ENCODE measurements at places on chromosomes 1 and 21.

GRCh38 chr1:232529747-232530146 is 100.2 kb downstream of the SIPA1L2 start:
- DNase-seq = no peak

- DNase-seq = no peak
Observed at GRCh38 chr1:13663969-13664368, 36.0 kb upstream of the PRDM2 start.

DNA sequence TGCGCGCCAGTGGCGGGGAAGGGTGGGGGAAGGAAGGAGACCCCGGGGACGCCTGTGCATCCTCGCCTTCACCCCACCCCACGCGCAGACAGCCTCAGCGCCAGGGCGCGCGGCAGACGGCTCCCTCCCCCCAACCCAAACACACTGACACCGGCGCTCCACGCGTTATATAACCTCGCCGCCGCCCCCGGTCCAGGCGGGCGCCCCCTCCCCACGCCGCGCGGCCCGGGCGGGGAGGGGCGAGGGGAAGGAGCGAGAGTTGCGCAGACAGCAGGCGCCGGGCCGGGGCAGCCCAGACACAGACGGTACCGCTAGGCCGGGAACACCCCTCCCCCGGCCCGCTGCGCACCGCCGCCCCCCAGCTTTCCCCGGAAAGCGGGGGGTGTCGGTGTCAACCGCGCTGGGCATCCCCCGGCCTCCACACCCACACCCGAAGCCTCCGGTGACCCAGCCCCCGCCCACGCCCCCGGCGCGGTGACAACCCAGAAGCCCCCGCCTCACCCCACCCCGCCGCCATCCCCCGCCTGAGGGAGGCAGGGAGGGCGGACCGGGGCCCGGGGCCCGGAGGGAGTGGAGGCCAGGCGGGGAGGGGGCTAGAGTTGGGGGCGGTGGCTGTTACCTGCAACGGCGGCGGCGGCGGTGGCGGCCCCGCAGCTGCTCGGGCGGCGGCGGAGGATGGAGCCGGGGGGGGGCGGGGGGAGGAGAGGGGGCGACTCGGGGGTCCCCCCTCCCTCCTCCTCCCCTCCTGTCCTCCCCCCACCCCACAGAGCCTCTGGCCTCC is 432 bp downstream of the AKT3 start:
- DNase-seq = no peak

DNA sequence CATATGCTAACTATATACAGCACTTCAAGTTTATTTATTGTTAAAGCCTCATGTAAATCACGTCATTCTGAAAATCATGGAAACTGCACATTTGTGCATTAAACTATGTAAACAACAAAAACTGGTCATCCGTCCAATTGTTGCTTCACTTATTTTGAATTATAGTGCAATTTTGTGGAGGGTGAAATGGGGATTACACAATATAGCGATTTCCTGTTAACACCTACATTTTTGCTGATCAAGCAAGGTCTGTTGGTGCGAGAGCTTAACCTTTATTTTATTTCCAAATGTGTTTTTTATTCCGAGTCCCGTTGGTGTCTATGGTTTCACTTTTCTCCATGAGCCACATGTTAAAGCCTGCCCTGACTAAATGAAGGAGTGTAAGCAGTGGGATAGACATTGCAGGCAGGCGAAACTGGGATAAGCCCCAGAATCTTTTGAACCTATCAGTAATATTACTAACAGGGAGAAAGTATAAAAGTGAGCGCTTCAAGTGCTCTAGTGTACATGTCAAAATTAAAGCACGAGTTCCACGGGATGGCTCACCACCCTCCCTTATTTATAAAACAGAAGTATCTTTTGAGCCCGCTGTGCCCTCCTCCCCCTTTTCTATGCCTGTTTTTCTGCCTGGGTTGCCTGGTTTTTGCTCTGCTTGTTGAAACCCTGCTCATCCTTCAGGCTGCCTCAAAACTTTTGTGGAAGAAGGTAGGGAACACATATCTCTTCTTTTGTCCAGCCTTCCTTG is 120.7 kb downstream of the NFIA start:
- DNase-seq = no peak

- no peak for DNase-seq
Observed at GRCh38 chr1:242522304-242522945, 2.1 kb downstream of the PLD5 start.

- DNase-seq = no peak
Observed at GRCh38 chr1:185045814-185046492, 595 bp downstream of the RNF2 start.

DNA sequence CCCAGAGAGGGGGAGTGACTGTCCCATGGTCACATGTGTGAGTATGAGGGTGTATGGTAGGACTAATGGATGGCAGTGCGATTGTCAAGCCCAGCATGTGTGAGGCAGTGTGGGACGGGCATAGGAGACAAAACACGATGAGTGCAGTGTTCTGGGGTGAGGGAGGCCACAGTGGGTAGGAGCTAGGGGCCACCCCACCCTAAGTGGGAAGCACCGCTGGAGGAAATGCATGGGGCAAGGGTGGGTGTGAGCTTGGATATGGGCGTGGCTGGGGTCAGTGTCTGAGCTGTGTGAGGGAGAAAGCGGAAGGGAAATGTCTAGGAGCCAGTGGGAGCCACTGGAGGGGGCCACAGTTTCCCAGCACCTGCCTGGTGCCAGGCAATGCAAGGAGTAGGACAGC is 56.5 kb downstream of the FOXO6 start:
- DNase-seq = no peak

GRCh38 chr1:26779098-26779668 is 8.6 kb upstream of the PIGV start:
- DNase-seq = no peak

GRCh38 chr21:37449302-37449937 is 82.8 kb downstream of the DYRK1A start:
- no peak for DNase-seq

GRCh38 chr1:12148958-12149790 is 17.6 kb upstream of the TNFRSF1B start:
- DNase-seq = no peak

GRCh38 chr1:220732621-220733020 is 15.5 kb upstream of the MTARC2 start:
- DNase-seq = no peak

DNA sequence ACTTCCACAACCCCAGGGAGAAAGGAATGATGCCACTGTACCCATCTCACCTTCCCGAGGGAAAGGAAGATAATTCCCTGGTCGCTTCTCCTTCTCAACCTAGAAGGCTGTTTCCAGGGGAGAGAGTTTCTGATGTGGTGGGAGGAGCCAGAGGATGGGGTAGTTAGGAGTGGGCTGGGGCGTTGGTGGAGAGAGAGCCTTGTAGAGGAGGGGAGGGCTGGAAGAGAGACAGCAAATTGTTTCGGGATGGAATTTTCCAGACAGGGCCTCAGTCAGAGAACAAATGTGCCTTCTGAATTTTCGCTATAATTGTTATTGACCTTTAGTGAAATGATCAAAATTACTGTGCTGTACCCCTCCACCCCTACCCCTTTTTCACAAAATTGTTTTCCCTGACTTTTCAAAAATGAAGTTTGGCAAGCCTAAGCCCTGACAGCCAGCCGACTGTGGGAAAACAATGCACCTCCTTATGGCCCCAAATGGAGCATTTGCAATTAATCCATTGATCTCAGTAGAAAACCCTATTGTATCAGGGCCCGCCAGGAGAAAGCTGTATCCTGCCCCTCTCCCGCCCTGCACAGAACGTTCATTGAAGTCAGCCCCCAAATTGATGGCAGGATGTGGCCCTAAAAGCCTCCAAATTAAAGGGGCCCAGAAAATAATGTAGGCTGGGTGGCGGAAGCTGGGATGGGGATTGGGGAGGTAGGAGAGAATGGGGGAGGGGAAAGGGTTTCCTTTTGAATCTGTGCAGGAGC is 69.1 kb upstream of the JUN start:
- no peak for DNase-seq

- DNase-seq = no peak
Observed at GRCh38 chr1:29342351-29342750, 106.0 kb downstream of the PTPRU start.

- DNase-seq = no peak
Observed at GRCh38 chr1:109495738-109496137, 1.8 kb downstream of the CYB561D1 start.

- DNase-seq = no peak
Observed at GRCh38 chr1:218219460-218219859, 65.6 kb upstream of the RRP15 start.

DNA sequence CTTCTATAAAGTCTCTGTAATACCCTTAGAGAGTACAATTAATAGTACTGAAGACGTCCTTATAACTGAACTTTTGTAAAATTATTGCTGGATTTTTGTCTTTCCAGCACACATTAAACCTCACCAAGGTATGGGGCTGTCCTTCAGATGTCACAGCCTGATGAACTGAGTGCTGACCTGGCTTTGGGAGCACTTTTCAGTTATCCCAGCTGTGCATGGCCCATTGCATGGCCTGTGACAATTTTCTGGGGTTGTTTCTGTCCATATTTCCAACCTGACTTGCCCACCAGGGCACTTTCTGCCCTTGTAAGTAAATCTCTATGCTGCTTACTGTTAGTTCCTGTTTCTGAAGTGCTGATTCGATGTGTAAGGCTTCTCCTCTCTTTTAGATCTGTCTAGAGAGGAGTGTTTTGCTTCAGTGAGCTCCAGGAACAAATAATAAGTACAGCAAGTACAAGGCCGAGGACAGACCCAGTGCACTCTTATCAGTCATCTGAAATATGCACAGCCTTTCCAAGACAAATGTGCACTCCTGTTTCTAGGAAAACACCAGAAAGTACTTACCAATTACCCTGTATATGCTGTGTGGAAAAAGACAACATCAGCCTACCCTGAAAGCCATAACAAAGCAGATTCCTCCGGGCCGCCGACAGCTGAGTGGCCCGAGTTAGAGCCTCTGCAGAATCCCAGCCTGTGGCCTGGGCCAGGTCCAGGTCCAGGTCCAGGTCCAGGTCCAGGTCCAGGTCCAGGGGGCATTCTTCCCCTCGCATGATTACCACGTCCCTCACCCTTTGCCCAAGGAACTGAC is 121.7 kb downstream of the DHRS3 start:
- DNase-seq = no peak

DNA sequence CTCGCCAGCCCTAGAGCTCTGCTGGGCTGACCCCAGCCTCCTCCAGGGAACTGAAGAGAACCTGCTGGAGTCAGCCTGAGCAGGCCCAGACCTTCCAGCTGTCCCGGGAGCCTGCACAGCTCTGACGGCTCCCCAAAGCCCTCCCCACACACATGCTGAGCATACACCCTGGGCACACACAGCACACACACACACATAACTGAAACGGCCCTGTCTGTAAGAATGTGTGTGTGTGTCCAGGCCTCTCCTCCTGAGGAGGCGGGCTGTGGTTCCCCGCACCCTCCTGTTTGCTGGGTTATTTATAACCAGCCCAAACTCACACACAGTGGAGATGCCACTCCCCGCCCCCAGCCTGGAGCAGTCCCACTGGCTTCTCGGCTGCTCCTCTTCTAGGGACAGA is 20.2 kb downstream of the SDC3 start:
- peak; percentile 36 for DNase-seq

- DNase-seq = no peak
Observed at GRCh38 chr1:8866173-8866791, 12.2 kb downstream of the ENO1 start.

- DNase-seq = no peak
Observed at GRCh38 chr21:36918291-36918690, 48.2 kb downstream of the HLCS start.

GRCh38 chr1:77796695-77797405 is 17.4 kb downstream of the MIGA1 start:
- peak; percentile 48 for DNase-seq

DNA sequence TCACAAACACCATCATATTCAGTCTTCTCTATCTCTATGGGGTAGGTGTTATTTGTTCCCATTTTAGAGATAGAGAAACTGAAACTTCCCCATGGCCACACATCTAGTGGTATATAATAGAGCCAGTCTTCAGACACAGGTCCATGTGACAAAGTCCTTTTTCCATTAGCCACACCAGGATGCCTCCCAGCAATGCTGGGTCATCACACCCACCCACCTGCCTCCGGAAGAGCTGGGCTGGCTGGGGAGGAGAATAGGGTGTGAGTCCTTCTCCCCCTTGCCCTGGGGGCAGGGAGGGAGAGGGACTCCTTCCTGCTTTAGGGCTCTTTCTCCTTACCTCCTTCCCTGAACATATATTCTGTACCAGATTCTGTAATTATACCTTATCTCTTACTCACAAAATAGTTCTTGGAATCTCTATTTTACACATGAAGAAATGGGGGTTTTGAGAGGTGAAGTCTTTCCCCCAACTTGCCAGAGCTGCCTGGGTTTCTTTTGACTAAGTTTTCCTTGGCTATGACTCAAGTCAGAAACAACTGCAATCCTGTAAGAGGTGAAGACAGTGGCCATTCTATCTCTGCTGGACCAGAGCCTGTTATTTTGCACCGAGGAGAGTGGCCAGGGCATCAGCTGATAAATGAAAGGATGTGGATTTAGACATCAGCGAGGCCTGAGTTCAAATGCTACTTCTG is 30.0 kb downstream of the SOX13 start:
- DNase-seq = no peak

DNA sequence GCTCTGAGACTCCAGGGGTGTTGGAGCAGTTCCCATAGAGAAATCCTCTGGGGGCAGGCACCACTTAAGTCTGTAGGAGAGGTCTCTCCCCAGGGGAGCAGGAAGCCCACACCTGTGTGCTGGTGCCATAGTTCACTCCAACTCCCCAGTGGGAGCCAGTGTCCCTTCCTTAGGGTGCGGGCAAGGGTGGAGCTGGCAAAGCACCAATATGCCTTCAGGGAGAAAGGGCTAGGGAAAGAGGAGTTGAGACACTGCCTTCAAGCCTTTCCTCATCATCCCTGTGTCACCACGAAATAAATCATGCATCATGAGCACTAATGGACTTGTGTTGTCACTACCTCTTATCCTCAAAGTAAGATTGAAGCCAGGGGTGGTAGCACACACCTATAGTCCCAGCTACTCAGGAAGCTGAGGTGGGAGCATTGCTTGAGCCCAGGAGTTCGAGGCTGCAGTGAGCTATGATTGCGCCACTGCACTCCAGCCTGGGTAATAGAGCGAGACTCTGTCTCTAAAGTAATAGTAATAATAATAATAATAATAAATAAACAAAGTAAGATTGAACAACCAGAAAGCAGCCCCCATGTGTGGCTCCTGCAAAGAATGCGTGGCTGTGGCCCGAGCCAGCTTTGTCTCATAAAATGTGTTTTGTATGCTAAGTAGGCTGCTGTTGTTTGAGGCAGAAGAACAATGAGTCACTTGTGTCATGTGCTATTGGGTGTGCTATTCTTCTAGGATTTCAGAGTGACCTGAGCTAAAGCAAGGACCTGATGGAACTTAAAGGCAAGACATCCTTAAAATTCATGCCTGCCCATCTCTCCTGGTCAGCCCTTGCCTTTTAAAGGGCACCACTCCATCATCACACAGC is 6.7 kb upstream of the TIE1 start:
- DNase-seq = no peak

GRCh38 chr1:160255781-160256300 is 6.5 kb downstream of the DCAF8 start:
- no peak for DNase-seq

Measured in nucleus accumbens (tissue), 56 donors.